Hematopoietic multipotent progenitor cell treated with erythropoietin and hydrocortisone succinate and interleukin-3 and kit ligand, for 4 days (in vitro differentiated cells): ENCODE measurements at places on chromosomes 1 and 21.

GRCh38 chr1:83547901-83548300 is 451.0 kb downstream of the TTLL7 start:
- no peak for DNase-seq

DNA sequence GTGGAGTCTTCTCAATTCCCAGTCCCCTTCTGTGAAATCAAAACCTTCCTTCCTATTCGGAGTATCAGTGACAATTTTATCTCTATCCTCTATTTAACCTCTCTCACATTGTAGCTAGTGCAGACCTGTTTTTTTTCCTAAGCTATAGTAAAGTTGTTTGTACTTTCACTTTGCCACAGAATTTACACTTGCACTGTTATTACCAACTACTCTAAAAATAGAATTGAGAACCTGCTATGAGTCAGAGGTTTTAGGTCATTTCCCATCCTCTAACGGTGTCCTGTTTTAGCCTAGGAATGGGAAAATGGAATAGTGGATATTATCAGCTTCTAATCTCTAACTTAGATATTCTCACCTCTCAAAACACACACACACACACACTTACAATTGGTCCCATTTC is 862.7 kb downstream of the NCAM2 start:
- DNase-seq: no peak

DNA sequence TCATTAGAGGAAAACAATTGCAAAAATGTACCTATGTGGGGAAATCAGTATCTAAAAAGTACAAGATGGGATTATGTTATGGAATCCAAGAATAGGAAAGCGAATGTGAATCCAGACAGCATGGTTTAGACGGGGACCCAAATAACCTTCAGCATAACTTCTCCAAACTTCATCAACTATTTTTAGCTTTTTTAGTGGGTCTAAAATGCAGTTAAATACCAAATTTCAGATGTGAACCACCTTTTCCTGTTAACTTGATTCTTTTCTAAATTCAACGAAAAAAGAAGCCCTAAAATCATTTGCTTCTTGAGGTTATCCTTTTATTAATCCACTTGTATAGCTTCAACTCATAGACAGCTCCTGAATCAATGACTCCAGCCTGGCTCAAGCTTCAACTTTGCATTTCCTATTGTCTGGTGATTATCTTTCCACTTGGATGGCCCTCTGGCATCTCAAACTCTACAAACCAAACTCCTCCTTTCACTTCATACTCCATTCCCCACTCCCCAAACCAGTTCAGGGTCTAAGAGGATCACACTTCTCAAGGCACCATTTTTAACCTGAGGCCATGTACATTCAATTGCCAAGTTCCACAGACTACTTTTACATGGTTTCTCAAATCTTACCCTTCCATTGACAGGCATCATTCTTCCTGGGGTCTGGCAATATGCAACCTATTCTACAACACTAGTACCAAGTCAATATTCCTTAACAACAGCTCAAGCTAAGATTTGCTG is 7.4 kb downstream of the ERRFI1 start:
- DNase-seq: no peak

DNA sequence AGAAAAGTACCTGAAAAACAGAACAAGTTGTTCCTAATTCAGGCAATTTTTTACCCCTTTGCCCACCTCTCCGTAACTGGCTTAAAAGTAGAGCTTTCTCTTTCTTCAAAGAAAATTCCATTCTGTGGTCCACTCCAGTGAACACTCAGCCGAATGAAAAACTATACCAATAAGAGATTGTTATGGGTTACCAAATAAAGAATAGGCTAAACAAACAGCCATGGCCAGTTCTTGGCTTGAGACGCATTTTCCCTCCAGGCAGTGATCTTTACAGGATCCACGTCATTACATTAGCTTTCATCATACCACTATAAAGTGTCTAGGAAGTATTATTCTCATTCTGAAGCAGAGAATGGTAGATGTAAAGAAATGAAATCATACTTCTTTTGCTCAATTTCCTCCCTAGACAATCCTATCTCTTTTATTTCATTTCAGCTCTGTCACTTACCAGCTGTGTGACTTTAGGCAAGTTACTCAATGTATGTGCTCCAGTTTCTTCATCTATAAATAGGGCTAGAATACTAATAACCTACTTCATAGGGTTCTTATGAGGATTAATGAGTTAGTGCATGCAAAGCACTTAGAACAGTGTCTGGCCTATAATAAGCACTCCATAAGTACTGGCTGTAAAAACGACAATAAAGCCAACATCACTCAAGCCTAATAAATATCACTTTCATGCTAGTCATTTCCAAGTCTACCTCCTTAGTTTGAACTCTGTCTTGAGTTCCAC is 26.5 kb upstream of the TRIM45 start:
- no peak for DNase-seq

DNA sequence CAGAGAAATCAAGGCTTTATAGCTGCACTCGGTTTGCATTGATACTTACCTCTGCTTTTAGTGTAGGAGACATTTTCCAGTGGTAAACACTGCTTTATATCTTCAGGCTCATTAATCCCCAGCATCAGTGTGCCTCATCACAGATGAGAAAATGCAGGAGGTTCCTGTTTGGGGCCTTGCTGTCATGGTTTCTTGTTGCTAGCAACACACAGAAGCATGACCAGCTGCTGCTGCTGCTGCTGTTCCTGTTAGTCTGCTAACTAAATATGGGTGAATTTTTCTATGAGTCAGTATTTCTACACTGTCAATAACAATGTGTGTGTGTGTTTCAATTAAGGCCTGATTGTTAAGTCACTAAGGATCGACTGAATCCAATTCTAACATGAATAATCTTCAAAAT is 85.8 kb upstream of the RGS1 start:
- peak; percentile 53 for DNase-seq

DNA sequence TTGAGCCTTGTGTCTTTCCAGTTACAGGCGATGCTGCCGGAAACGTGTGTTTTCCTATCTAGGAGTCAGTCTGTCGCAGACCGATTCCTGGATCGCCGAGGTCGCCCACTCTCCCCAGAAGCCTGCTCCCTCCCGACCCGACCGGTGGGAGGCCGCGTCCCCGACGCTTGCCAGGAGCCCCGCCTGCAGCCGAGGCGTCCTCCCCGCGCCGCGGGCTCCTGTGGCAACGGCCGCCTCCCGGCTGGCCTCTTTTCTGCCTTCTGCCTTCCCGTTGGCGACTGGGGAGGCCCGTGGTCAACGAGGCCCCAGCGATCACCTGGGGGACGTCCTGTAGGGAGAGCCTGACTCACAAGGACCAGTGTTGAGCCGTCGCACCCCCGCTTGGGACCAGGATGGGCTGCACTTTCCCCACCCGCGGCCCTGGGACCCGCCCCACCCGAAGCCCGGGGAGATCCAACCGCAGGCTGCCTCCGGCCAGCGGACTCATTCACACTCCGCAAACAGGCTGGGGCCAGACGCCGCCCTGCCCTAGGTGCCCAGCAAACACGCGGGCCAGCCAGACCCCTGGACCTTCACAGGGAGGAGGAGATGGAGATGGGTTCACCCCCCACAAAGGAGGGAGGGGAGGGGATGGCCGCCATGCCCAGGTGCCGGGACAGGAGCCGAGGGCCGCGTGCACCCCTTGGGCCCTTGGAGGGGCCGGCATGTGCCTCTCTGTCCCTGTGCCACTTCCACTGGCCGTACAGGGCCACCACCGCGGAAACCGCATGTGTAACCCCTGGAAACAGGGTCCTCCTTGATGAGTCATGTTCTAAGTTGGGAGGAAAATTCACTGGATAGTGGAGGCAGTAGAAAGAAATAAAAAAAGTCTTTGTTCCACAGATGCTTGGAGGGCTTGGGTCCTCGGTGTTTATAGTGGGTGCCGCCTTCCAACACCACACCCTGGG is 7.2 kb upstream of the COL6A1 start:
- peak; percentile 47 for DNase-seq

DNA sequence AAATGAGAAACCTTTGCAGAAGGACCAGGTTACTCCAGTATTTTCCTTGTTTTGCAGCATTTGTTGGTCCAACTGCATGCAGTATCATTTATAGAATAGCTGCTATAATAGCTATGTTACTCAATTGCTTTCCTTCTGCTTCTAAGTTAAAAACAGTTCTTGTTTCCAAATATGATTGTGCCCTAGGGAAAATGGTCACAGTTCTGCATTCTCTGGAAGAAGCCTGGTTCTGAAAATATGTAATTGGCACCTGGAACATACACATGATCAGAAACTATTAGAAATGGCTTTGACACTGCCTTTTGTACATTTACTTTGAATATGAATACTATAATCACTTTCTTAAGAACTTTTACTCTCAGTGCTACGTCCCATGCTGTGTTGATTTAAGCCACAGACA is 33.6 kb downstream of the HENMT1 start:
- DNase-seq: no peak

DNA sequence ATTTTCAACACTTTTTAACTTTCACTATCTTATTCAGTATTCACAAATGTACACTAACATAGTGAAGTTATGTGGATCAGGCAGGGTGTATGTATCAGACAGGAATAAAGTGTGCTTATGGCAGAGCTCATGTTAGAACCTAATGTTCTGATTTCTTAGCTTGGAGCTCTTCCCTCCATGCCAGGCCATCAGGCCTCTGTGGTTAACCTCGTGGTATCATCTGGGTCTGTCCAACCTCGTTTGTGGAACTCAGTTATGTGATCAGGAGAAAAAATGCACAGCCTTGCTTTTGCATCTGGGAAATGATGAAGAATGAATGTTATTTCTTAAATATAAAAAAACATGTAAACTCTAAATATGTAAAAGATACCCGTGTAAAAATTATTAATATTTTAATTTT is 86.9 kb downstream of the MPZL1 start:
- DNase-seq: peak; percentile 52

DNA sequence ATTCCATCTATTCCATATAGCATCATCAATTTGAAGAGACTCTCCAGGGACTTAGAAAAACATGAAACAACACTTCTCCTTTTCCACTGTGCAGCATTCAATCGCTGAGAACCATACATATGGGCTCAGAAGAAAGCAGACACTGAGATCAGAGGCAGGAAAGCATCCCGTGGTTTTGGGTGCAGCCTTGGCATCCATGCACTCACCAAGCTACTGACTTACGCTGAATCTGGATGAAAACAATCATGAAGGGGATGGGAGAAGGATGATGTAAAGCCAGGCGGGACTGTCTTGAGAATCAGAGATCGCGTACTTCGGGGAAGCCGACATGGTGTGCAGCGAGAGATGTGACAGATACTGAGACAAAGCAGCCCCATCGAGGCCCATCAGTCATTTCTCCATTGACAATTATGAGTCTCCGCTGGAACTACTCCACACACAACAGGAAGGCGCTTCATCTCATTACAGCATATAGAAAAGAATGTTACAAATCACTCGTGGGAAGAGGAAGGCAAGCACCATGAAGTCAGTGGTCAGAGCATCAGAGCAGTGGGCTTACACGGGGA is 2.3 kb upstream of the TIAM1 start:
- no peak for DNase-seq

- no peak for DNase-seq
These were observed 48.1 kb upstream of the NRIP1 start for GRCh38 chr21:15112858-15113257.

DNA sequence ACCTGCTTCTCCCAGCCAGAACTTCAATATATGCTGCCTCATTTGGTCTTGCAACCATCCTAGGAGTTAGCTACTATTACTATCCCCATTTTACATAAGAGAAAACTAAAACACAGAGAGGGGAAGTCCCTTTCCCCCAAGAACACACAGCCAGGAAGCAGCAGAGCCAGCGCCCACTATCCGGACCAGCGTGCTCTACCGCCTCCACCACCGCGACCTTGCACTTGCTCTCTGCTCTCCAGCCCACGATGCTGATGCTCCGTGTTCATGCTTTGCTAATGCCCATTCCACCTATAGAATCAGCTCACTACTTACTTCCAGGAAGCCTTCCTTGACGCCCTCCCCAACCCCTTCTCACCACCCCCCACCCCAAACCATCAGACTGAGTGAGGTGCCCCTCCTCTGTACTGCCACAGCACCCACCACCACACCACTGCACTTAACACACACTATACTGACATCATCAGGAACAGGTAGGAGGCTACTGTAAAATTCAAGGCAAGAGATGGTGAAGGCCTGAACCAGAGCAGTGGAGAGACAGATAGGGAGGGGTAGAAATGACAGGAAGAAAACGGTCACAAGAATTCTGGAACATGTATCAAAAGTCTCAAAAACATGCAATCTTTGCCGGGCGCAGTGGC is 9.4 kb downstream of the TMEM53 start:
- peak; percentile 46 for DNase-seq

GRCh38 chr1:229170778-229171505 is 100.0 kb upstream of the RAB4A start:
- DNase-seq: no peak

GRCh38 chr1:178238722-178239510 is 145.0 kb downstream of the RASAL2 start:
- DNase-seq: no peak

DNA sequence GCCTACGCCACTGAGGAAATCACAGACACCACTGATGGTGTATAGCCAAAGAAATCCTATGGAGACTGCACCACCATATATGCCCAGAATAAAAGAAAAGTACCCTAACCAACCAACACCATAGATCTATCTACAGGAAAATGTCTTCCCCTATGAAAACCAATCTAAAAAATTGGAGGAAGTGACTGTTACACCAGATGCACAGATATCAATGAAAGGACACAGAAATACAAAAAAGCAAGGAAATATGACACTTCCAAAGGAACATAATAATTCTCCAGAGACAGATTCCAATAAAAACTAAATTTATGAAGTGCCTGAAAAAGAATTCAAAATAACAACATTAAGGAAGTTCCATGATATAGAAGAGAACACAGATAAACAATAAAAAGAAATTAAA is 56.8 kb upstream of the BCL10 start:
- no peak for DNase-seq

DNA sequence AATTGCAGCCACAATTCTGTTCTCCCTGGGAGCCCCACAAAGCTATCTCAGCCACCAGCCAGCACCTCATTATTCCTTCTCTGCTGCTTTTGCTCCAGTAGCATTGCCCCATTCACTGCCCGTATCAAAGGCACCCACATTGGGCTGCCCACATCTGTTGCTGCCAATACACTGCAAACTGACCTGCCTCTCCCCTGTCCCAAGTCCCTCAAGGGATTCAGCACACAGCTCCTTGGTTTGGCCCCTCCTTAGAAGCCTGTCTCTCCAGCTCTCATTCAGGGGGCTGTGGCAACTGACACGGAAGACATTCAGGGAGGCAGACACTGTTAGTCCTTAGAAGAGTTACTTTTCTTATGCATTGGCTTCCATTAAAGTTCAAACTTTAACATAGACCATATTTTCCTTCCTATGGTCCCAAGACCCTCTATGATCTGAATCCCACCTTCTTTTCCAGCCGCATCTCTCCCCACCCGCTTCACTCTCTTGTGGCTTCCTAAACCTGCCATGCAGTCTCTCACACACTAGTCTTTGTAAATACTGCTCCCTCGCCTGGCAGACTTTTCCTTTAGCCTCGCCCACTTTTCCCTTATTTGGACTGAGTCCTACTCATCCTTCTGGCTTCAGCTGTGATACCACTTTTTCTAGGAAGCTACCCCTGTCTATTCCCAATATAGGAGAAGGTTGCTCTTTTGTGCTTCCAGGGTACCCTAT is 19.3 kb upstream of the KLHDC8A start:
- DNase-seq: peak; percentile 11

- DNase-seq: no peak
These were observed 150.9 kb downstream of the HIVEP3 start for GRCh38 chr1:41767534-41768525.
